Stimulated activated CD8-positive, alpha-beta memory T cell treated with anti-CD3 and anti-CD28 coated beads, Interleukin-7, amount 100 ng/mL, for 1 hour (primary cell): ENCODE measurements at places on chromosomes 7 and 10.
A peak's percentile ranks its signal among the peaks of the same experiment; 100 is the strongest.

DNA sequence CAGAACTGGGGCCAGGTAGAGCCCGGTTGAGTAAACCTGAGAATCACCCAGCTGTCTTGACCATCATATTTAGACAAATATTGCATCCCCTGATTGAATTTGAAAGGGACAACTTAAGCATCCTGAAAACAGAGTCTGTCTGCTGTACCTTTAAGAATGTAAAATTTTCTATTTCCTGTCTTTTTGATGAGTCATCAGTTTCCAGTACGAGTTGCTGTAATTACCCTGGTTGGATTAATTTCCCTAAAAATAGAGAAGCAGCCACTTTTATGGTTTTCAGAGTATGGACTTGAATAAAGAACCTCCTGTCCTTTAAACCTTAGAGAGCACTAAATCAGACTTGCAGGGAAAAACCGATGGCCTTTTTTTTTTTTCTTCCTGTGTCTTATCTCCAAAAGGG, 164.6 kb upstream of the SH2B2 start:
- no peak for DNase-seq

DNA sequence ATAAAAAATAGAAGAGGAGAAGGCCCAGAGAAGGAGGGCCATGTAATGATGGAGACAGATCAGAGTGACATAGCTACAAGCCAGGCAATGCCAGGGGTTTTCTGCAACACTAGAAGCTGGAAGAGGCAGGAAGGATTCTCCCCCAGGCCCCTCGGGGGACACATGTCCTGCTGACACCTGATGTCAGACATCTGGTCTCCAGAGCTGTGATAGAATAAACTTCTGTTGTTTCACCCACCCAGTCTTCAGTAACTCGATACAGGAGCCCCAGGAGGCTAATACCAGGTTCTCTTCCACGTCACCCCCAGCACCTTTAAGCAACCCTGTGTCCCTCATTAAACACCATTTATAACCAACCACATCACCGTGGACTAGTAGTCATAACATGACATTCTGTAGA, 94.9 kb downstream of the TMEM130 start:
- DNase-seq = no peak

DNA sequence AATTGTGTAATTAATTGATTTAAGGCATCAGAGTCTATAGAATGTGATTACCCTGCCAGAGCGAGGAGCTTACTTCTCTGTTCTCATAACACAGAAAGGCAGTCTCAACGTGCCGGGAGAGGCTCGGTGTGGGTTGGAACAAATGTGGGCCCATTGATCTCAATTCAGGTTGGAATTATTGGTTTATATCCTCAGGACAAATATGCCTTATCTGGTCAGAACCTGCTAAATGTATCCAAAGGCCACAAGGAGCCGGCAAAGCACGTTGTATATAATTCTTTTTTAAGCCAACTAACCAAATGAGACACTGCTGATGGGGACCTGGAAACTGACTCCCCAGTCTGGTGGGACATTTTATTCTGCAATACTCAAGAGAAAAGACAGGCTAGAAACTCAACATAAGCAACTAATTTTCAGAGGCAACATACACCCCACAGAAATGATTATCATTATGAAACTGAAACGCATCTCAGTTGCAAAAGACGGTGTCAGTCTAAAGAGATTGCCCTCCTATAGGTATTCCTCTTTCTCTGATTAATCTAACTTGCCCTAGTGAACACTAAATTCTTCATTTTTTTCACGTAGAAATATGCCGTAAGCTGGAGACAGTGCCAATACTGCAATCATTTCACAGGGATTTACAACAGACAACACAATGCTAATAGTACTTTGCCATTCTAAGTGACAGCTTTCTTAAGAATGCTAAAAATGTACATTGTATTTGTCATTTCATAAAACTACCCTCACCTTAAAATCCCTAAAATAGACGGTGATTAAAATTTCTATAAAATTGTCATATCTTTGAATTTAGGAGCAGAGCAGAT, 9.4 kb downstream of the EBF3 start:
- DNase-seq = no peak

GRCh38 chr7:126533715-126534114, 719.0 kb downstream of the GRM8 start:
- DNase-seq = no peak

GRCh38 chr10:22988581-22989360, 60.9 kb downstream of the ARMC3 start:
- DNase-seq = peak; percentile 47

- no peak for DNase-seq
These were observed 52.4 kb downstream of the BZW2 start for GRCh38 chr7:16698200-16698905.

DNA sequence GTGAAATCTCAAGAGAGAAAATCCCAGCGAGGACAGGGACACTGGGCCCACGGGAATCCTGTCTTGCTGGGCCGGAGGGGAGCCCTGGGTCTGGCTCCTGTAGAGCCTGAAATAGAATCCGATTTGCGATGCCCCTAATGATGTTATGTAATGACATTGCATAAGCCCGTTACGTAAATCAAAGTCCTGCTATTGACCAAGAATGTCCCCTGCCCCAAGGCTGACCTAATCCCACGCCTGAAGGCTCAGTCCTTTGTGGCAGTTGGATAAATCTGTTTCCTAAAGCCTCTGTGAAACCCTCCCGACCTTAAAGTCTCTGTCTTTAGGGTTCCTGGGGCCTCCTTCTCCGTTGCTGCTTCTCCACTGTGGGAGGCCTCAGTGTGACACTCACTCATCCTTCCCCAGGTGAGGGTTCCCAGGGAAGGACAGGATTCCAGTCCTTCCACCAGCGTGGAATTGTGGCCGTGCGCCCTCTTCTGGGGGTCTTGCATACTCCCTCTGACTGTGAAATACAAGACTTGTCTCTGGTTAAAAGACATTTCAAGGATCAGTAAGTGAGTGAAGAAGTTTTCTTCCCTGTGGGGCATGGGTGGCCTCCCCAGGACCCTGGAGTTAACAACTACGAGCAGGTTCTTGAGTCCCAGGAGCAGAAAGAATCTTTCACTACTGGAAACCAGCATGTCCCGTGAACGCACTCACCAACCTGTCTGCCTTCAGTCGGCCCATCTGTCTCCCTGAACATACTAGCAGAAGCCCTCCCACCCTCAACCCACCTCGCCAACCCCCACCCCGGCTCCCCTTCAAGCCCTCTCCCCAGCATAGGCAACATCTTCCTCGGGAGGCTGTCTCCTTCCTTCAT, 19.8 kb downstream of the ZNF467 start:
- DNase-seq = no peak

GRCh38 chr7:141544831-141545230, 6.4 kb upstream of the AGK start:
- no peak for DNase-seq

- DNase-seq = no peak
These were observed 84.4 kb downstream of the OTUD1 start for GRCh38 chr10:23523251-23523650.

- no peak for DNase-seq
These were observed 130.1 kb downstream of the OTUD1 start for GRCh38 chr10:23568996-23569395.
